Activated CD4-positive, alpha-beta memory T cell treated with anti-CD3 and anti-CD28 coated beads for 36 hours (primary cell): ENCODE measurements at places on chromosomes 2 and 18. TPM values are rescaled to one million over a fixed set of nuclear protein-coding genes. Genes with fewer than 3 reads are reported as not detected.

Gene CXCR4
- 139 TPM for total RNA-seq

Gene ERBB4
- total RNA-seq = not detected

Gene THAP4
- total RNA-seq = 43.7 TPM

Gene DYSF
- not detected for total RNA-seq

Gene UGGT1
- total RNA-seq = 50.8 TPM

Gene VWA3B
- not detected for total RNA-seq

Gene PDE11A
- not detected for total RNA-seq

Gene SPC25
- total RNA-seq = 47.1 TPM

Gene WDPCP
- 5.0 TPM for total RNA-seq

Gene DRC1
- total RNA-seq = not detected

Gene SLC5A7
- total RNA-seq = not detected

Gene RBM44
- 0.69 TPM for total RNA-seq

Gene SPIRE1
- 5.1 TPM for total RNA-seq

Gene OR6B2
- total RNA-seq = not detected

Gene CBLN2
- total RNA-seq = not detected

Gene GKN1
- total RNA-seq = not detected

Gene KIF1A
- 3.3 TPM for total RNA-seq

Gene CAMKMT
- total RNA-seq = 11.3 TPM

Gene SH2D6
- total RNA-seq = 1.4 TPM

Gene LRP2
- 0.27 TPM for total RNA-seq

Gene LRP1B
- not detected for total RNA-seq

Gene PUS10
- total RNA-seq = 8.1 TPM

Gene CRACDL
- 0.31 TPM for total RNA-seq

Gene NOSTRIN
- total RNA-seq = not detected

Gene NGEF
- total RNA-seq = 5.4 TPM

Gene ZRANB3
- total RNA-seq = 16.2 TPM

Gene SERPINB2
- total RNA-seq = not detected

Gene CHST9
- not detected for total RNA-seq

Gene HTR2B
- total RNA-seq = not detected

Gene PLCL1
- 1.7 TPM for total RNA-seq

Gene GPAT2
- 16.4 TPM for total RNA-seq

Gene CLEC4F
- not detected for total RNA-seq

Gene TPRKB
- total RNA-seq = 34.6 TPM

Gene GALNT1
- 38.2 TPM for total RNA-seq

Gene CNTNAP5
- not detected for total RNA-seq

Gene SPDYA
- 1.1 TPM for total RNA-seq

Gene PHLPP1
- 8.0 TPM for total RNA-seq

Gene FAM237A
- total RNA-seq = not detected

Gene ABCB11
- not detected for total RNA-seq

Gene COBLL1
- total RNA-seq = not detected

Gene SLC35F6
- 6.8 TPM for total RNA-seq

Gene TSPYL6
- total RNA-seq = not detected

Gene EVX2
- not detected for total RNA-seq

Gene TXNDC2
- total RNA-seq = not detected

Gene CDKL4
- total RNA-seq = 0.22 TPM

Gene ANKRD12
- 77.8 TPM for total RNA-seq
